ENCODE measurements at places on chromosomes 13 and 19.

DNA sequence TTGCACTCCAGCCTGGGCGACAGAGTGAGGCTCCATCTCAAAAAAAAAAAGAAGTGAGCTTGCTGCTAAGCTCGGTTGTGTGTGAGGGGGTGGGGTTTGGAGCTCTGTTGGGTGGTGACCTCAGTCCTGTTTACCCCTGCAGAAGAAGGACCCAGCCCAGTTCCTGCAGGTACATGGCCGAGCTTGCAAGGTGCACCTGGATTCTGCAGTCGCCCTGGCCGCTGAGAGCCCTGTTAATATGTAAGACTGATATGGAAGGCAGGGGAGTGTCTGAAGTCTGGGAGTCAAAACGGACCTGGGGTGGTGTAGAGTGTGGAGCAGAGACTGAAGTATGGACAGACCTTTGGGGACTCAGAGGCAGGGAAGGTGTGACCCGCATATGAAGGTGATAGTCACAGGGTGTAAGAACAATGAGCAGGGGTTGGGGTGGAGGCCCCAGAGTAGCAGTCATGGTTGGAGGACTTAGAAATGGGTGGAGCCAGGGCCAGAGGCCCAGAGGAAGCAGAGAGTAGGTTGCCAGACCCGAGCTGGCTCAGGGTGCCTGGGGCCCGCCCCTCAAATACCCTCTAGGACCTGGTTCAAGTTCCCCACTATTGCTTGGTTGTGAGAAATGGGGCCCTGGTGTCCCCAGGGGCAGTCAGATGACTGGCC lies 13.2 kb downstream of the CLASRP start:
- DNase-seq: no peak
- peak overlapping the region; percentile 5 for H3K27ac ChIP-seq
- H3K4me3 ChIP-seq: no peak overlapping the region
- H3K4me1 ChIP-seq: peaks cover 12% of the 10 kb centered on the region
- H3K36me3 ChIP-seq: peaks cover 60% of the 10 kb centered on the region

DNA sequence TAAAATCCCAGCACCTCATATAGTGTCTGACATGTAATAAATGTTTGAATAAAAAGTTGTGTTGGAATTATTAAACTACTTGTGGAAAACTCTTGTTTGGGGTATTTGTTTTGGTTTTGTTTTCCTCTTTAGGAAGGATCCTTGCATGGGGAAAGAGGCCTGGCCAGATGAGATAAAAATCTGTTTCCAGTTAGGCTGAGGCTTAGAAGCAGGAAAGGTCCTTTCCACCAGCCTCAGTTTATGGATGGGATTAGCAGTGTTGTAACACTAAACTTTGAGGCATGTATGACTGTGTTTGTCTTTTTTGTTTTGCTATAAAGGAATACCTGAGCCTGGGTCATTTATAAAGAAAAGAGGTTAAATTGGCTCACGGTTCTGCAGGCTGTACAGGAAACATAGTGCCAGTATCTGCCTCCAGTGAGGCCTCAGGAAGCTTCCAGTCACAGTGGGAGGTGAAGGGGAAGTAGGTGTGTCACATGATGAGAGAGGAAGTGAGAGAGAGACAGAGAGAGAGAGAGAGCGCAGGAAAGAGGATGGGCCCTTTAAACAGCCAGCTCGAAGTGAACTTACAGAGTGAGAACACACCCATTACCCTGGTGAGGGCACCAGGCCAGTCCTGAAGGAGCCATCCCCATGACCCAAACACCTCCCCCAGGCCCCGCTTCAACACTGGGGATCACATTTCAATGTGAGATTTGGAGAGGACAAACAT lies 21.6 kb downstream of the SPATA13 start:
- no peak overlapping the region for H3K27ac ChIP-seq
- peaks cover 3% of the 10 kb centered on the region for H3K4me1 ChIP-seq
- no peaks in the 10 kb centered on the region for H3K27me3 ChIP-seq
- no peak for DNase-seq
- no peaks in the 10 kb centered on the region for H3K36me3 ChIP-seq
- no peak overlapping the region for H3K4me3 ChIP-seq

- DNase-seq: no peak
- no peaks in the 10 kb centered on the region for H3K27me3 ChIP-seq
- H3K4me3 ChIP-seq: no peak overlapping the region
- no peaks in the 10 kb centered on the region for H3K4me1 ChIP-seq
Observed at GRCh38 chr19:29389495-29389894, 136.3 kb upstream of the VSTM2B start.

DNA sequence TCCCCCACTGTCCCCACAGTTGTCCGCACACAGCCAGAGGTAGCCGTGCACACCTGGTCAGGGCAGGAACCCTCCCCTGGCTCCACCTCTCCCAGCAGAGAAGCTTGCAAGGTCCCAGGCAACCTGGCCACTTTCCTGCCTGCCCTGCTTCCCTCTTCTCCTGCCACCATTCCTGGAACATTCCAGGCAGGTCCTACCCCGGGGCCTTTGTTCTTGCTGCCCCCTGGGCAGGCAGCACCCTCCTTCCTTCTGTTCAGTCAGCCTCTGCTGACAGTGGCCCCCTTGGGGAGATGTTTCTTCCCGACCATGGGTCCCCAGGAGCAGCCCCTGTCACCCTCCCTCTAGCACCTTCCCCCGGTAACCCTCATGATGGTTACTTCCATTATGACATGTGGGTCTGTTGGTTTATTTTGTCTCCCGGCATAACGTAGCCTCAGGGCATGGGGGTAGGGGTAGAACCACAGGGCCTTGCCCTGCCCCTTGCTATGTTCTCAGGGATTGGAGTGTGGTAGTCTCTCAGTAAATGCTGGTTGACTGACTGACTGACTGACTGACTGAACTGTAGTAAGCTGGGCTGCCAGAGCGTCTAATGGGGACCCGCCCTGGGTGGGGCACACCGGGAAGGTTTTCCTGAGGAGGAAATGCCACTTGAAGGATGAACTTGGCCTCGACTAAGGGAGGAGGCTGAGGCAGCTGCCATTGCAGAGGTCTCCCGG lies 10.8 kb downstream of the PAK4 start:
- no peaks in the 10 kb centered on the region for H3K36me3 ChIP-seq
- DNase-seq: no peak
- H3K27ac ChIP-seq: peak overlapping the region; percentile 34
- H3K27me3 ChIP-seq: no peaks in the 10 kb centered on the region

GRCh38 chr19:16463991-16464575 lies 7.7 kb downstream of the EPS15L1 start:
- H3K36me3 ChIP-seq: no peaks in the 10 kb centered on the region
- DNase-seq: no peak
- peaks cover 6% of the 10 kb centered on the region for H3K4me1 ChIP-seq
- H3K4me3 ChIP-seq: no peak overlapping the region
- H3K27ac ChIP-seq: no peak overlapping the region

DNA sequence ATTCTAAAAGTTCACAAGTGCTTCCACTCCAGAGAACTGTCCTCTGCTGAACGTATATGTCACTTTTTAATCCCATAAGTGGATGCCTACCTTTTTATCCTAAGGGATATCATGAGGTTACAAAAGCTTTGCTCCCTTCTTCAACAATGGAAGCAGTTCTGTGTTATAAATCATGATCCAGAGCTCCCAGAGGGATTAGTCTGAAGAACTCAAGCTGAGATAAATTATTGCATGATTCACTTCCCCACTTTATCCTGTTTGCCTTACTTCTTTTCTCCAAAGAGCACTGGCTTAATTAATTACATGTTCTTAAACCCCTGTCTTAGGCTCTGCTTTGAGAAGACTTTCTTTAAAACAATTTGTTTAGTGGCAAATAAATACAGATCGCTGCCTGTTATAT lies 246.7 kb downstream of the PCDH17 start:
- no peaks in the 10 kb centered on the region for H3K36me3 ChIP-seq
- no peak overlapping the region for H3K4me3 ChIP-seq
- H3K4me1 ChIP-seq: no peaks in the 10 kb centered on the region
- no peak for DNase-seq

DNA sequence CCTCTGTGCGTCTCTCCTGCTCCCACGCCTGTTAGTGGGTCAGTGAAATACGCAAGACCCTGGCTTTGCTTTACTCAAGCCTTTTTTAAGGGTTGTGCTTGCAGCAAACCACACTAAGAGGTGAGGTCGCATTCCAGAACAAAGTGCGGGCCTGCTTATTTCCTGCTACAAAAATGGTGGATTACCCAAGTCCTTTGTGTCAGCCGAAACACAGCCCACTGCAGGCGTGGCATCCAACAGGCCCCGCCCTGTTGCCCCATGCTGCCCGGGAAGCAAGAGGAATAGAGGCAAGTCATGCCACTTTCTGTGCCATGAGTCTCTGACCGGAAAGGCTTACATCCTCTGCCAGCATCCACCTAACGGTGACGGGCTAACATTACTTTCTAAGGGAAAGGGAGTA lies 7.7 kb upstream of the IRS2 start:
- no peak overlapping the region for H3K4me3 ChIP-seq
- no peak overlapping the region for H3K27ac ChIP-seq
- H3K27me3 ChIP-seq: no peaks in the 10 kb centered on the region
- H3K36me3 ChIP-seq: no peaks in the 10 kb centered on the region

GRCh38 chr13:43072394-43072793 lies 49.0 kb downstream of the DNAJC15 start:
- H3K27ac ChIP-seq: no peak overlapping the region
- H3K36me3 ChIP-seq: no peaks in the 10 kb centered on the region
- peak; percentile 46 for DNase-seq
- no peaks in the 10 kb centered on the region for H3K27me3 ChIP-seq
- H3K4me3 ChIP-seq: no peak overlapping the region
- peaks cover 13% of the 10 kb centered on the region for H3K4me1 ChIP-seq

GRCh38 chr19:42132851-42133528 lies 744 bp upstream of the POU2F2 start:
- no peak overlapping the region for H3K27ac ChIP-seq
- peaks cover 69% of the 10 kb centered on the region for H3K27me3 ChIP-seq
- peak; percentile 35 for DNase-seq
- H3K4me3 ChIP-seq: peak overlapping the region; percentile 28
- H3K4me1 ChIP-seq: no peaks in the 10 kb centered on the region
- no peaks in the 10 kb centered on the region for H3K36me3 ChIP-seq

DNA sequence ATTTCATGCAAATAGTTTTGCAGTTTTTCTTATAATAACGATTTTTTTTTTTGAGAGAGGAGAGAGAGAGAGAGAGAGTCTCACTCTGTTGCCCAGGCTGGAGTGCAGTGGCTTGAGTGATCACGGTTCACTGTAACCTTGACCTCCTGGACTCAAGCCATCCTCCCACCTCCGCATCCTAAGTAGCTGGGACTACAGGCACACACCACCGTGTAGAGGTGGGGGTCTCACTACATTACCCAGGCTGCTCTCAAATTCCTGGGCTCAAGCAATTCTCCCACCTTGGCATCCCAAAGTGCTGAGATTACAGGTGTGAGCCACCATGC lies 26.8 kb upstream of the GJB6 start:
- no peaks in the 10 kb centered on the region for H3K4me1 ChIP-seq
- H3K4me3 ChIP-seq: no peak overlapping the region
- no peaks in the 10 kb centered on the region for H3K27me3 ChIP-seq
- no peak overlapping the region for H3K27ac ChIP-seq

DNA sequence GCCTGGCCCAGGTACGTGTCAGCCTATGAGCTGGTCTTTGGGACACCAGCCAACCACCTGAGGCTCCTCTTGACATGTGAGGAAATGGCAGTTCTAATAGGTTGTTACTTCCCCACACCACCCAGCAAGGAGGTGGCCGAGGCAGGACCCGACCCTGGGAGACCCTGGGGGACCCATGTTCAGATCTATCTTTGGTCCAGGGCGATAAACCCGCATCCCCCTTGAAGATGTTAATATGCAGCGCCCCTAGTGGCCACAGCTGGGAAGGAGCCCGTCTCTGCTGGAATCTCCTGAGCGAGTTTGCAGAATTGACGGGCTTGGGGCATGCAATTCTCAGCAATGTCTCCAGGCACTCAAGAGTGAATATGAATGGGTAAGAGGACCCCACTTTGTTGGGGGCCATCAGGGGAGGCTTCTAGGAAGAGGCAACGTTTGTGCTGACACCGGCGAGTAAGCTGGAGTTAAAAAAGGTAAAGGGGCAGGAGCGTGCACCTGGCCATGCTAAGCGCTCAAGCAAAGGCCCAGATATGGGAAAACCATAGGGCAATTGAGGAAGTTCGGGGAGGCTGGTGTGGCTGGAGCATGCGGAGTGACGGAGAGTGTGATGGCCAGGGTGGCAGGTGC lies 1.5 kb upstream of the MYO1F start:
- H3K27me3 ChIP-seq: no peaks in the 10 kb centered on the region
- H3K36me3 ChIP-seq: no peaks in the 10 kb centered on the region
- peak; percentile 80 for DNase-seq

Measured in tibial nerve (tissue), 4 donors.